ENCODE measurements at places on chromosomes 3 and 15. TPM values are rescaled to one million over a fixed set of nuclear protein-coding genes. Genes with fewer than 3 reads are reported as not detected.

Gene NECTIN3
- 34.6 TPM for total RNA-seq

Gene SLC22A14
- not detected for total RNA-seq

Gene TMEM212
- not detected for total RNA-seq

Gene ZNF80
- not detected for total RNA-seq

Gene PPP2R3A
- total RNA-seq = 9.8 TPM

Gene NANOGP8
- not detected for total RNA-seq

Gene ZNF501
- total RNA-seq = 2.2 TPM

Gene KCNH8
- total RNA-seq = not detected

Gene ZNF620
- total RNA-seq = 0.67 TPM

Gene SPINT1
- total RNA-seq = 2.5 TPM

Gene LRTM1
- not detected for total RNA-seq

Gene BBX
- total RNA-seq = 35.1 TPM

Gene DZIP3
- 8.3 TPM for total RNA-seq

Gene MYZAP
- 0.17 TPM for total RNA-seq

Gene CHRNA3
- total RNA-seq = not detected

Gene CYP19A1
- total RNA-seq = not detected

Gene TMEM115
- 56.2 TPM for total RNA-seq

Gene GOLGA6B
- total RNA-seq = not detected

Gene ZSCAN2
- total RNA-seq = 13.2 TPM

Gene RARB
- 8.7 TPM for total RNA-seq

Gene TMEM39A
- total RNA-seq = 33.3 TPM

Data from bronchus fibroblast of lung (primary cell).